NCI-H1417 treated with DMSO at 0.1 percent for 48 hours (cell line): ENCODE measurements at places on chromosomes 7 and 10.

GRCh38 chr10:108036265-108036664 lies 871.8 kb upstream of the SORCS1 start:
- no peak for DNase-seq

DNA sequence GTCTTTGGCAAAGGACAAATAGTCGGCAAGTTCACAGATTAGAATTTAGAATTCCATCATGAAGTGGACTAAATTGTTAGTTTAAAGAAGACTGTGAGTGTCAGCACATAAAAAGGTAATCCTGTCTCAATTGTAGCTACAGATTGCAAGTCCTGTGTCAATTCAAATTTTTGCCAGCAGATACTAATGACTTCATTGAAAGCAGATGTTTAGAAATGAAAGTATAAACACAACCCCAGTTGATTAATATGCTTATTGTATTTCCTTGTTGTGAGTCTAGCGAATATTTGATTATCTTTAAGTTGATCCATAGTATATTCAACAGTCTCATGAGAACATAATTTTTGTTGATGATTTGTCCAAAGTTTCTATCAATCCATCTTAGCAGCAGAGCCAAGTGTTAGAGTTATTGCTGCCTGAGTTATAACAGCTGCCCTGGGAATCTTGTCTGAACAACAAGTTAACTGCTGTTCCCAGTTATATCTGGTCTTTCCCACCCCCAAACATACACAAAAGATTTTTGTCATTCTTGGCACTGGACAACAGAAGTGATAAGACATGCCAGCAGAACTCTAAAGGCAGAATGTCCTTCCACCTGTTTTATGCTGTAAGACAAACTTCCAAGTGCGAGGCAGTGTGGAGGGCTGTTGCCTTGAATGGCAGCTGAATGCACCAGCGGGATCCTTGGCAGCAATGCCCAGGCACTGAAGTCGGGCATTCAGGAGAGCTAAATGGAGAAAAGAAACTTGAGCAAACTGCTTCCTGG lies 21.3 kb upstream of the HERPUD2 start:
- no peak for DNase-seq

DNA sequence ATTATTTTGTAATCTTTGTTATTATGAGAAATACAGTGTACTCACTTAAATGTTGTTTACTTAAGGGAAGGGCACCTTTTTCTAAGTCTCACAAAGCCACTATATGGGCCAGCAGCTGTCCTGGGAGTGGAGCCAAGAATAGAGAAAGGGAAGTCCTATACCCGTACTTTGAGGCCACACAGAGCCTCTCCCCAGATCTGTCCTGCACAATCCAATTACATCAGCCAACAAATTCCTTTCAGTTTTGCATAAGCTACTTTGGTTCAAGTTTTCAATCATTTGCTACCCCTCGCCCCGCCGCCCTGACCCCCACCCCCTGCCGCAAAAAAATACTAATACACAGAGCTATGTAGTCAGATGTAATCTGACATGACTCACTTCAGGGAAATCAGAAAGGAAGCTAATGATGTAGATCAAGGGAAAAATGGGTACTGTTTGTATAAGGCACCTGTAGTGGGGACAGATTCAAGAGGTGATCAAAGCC lies 297.4 kb upstream of the NEBL start:
- no peak for DNase-seq

DNA sequence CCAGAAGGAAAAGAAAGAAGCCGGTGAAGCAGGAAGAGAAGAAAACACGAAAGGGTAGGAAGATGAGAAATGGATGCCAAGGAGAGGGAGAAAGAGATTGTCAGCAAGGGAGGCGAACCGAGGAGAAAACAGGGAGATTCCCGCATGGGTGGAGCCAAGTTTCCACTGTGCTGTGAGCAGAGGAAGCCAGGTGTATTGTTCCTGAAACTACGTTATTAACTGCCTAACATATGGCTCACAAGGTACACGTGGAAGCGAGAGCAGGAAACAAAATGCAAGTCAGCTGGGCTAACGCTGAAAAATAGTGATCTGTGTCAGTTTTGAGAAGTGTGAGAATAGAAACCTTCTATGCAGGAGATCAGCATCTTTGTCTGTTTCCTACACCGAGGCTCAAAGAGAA lies 20.4 kb upstream of the HIPK2 start:
- DNase-seq: no peak

- no peak for DNase-seq
Measured at GRCh38 chr7:87567052-87567451, 33.6 kb downstream of the ABCB1 start.

DNA sequence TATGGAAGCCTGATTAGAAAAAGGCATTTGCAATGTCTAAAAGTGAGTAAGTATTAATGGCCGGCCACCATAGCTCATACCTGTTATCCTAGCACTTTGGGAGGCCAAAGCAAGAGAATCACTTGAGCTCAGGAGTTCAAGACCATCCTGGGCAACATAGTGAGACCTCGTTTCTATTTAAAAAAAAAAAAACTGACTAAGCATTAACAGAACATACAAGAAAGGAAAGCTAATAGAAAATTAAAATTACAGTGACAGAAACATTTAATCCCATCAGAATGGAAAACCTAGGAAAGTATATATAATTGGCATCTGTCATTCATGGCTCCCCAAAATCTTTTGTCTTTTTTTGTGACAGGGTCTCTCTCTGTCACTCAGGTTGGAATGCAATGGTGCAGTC lies 55.9 kb downstream of the AOC1 start:
- no peak for DNase-seq

- DNase-seq: no peak
Measured at GRCh38 chr10:11509036-11509435, 102.4 kb downstream of the USP6NL start.

GRCh38 chr10:49263591-49263990 lies 35.4 kb upstream of the C10orf71 start:
- no peak for DNase-seq

GRCh38 chr10:23293973-23294590 lies 50.5 kb downstream of the C10orf67 start:
- no peak for DNase-seq

GRCh38 chr10:59675812-59676211 lies 33.8 kb downstream of the SLC16A9 start:
- DNase-seq: no peak

DNA sequence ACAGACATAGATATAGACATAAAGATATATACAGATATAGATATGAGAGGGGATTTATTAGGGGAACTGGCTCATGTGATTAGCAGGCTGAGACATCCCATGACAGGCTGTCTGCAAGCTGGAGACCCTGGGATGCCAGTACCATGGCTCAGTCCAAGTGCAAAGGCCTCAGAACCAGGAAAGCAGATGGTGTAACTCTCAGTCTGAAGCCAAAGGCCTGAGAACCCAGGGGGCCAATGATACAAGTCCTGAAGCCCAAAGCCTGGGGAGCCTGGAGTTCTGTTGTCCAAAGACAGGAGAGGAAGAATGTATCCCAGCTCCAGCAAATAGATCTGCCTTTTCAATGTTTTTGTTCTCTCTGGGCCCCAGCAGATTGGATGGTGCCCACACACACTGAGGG lies 5.5 kb downstream of the NCOA4 start:
- DNase-seq: no peak

- DNase-seq: no peak
Measured at GRCh38 chr10:21797984-21798765, 205.4 kb downstream of the DNAJC1 start.

- DNase-seq: no peak
Measured at GRCh38 chr7:157418204-157419034, 81.6 kb downstream of the DNAJB6 start.

DNA sequence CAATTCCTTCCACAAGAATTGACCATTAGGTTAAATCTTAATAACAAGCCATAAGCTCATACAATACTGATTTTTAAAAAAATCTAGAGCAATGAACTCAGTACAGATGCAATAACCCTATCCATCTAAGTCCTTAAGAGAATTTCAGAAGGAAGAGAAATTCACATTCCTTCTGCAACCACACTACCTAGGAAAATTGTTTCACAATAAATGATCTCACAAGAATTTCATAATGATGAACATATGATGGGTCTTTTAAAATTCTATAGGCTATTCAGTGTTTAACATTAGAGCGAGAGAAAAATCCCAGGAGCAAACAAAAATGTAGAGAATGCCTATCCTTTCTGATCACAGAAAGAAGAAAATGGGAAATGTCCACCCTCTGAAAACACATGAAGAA lies 70.0 kb upstream of the MAGI2 start:
- DNase-seq: no peak

- DNase-seq: no peak
Measured at GRCh38 chr10:66928776-66929175, 2.9 kb downstream of the LRRTM3 start.

GRCh38 chr7:31910191-31910590 lies 160.0 kb downstream of the PDE1C start:
- no peak for DNase-seq

DNA sequence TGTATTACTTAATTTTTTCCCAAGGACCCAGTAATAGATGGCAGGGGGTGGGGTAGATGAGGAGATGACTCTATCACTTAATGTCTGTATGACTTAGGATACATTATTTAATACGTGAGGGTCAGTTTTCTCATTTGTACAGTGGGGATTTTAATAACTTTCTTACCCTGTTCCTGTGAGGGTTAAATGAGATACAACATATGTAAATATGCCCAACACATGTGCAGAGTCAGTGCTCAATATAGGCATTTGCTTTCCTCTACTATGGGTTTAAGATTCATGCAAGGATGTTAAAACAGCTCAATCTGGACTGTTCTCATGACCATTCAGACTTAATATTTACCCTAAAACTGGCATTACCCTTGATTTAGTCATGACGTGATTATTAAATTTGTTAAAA lies 31.2 kb downstream of the ST7 start:
- no peak for DNase-seq

GRCh38 chr7:54719425-54719824 lies 39.6 kb downstream of the SEC61G start:
- no peak for DNase-seq

DNA sequence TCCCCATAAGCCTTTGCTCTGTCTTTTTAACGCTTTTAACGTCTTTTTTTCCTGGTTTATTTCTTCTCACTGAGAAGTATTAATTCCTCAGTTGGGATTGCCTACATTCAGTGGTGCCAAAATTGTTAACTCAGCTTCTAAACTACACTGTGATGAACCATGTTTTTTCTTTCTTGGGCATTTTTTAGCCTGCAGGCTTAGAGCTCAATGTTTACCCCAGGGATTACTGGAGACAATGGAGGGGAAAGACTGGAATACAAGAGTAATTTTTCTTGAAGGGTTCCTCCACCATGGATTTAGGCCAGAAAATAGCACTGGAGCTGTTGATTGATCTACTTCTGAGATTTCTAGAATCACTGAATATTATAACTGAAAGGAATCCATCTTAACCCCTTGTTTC lies 19.8 kb downstream of the STAMBPL1 start:
- DNase-seq: no peak

DNA sequence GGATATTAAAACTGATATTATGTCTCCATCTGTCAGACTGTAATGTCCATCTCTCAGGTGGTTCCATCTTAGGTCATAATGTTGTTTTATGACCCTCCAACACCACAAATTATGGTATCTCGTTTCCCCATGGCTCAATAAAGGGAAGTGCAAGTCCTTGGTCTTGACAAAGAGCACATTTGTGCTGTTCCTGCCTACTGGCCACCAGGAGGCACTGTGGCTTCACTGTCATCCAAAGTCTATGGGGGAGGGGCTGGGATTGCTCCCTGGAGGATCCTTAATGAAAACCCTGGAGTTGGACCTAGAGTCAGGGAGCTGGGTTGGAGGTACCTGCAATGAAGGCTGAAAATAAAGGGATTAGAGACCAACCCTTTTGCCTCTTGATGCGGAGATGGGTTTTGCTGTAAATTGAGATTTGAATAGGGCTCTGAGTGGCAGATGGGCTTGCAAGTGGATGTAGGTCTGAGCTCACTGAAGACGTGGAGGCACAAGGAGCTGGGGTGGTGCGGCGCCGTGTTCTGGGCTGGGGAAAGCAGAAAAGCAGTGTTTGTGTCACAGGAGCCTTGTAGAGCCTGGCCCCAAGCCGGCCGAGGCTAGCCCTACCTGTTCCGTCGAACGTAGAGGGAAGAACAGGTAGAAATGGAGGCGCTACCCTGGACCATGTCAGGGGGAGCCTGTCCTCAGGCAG lies 180.5 kb upstream of the PRSS58 start:
- no peak for DNase-seq

- DNase-seq: no peak
Measured at GRCh38 chr7:98653601-98654310, 36.7 kb downstream of the NPTX2 start.

DNA sequence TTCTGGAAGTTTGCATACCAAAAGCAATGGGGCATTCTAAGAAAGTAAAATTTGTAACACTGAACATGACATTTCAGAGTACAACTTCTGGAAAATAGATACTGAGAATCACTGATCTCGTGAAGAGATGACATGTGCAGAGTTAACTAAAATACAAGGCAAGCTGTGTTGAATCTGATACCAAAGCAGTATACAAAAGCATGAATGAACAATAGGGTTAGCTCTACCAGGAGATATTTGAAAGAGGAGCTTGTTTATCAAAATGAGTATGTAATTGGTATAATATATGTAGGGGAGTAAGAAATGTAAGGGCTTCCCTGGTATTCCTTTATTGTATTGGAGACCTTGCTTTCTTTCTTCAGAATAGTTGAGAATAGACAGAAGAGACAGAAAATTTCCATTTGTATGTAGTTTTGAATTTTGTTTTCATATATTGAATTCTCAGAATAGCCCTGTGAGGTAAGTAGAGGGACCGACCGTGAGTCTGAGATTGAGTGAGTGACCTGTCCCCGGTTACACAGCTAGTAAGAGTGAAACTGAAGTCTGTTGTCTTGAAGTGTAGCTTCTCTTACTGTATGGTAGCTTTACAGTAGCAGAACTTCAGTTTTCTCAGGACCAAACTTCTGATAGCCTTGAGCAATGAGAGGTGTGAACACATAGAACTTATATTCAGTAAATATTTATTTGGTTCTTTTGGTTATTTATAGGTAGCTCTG lies 5.0 kb downstream of the HBP1 start:
- no peak for DNase-seq

- DNase-seq: no peak
Measured at GRCh38 chr10:58515291-58515941, 2.7 kb downstream of the BICC1 start.

DNA sequence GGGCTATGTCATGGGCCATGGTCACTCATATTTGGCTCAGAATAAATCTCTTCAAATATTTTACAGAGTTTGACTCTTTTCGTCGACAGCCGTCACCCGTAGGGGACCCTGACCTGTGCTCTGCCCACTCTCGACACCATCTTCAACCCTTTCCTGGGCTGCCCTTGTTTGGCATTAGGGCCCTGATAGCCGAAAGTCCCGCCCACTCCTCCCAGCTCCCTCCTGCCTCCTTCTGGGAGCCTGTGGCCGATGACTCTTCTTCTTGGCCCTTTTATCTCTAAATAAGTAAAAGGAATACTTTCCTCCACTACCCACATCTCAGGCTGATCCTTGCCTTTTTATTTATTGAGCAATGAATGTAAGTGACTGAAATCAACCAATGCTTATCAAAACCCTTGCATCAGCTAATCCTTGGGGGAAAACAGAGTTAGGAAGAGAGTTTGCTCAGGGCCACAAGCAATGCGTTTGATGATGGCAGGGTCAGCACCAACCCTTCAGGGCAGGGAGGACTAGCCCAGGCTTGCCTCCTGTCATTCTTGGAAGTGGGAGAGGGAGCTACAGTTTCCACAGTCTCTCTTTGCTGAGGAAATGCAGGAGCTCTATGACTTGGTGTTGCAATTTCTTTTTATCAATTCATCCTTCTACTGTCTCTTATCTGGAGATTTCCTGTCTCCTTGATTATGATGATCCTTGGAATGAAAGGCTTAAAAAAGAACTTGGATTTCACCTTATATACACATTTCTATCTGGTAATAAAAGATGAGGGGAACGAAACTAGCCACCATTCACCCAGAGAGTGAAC lies 218.2 kb upstream of the PODXL start:
- DNase-seq: no peak

- DNase-seq: no peak
Measured at GRCh38 chr7:41881331-41882130, 178.6 kb upstream of the INHBA start.
